ENCODE measurements at places on chromosomes 11 and 22. TPM values are rescaled to one million over a fixed set of nuclear protein-coding genes. Genes with fewer than 3 reads are reported as not detected.
A peak's percentile ranks its signal among the peaks of the same experiment; 100 is the strongest.

DNA sequence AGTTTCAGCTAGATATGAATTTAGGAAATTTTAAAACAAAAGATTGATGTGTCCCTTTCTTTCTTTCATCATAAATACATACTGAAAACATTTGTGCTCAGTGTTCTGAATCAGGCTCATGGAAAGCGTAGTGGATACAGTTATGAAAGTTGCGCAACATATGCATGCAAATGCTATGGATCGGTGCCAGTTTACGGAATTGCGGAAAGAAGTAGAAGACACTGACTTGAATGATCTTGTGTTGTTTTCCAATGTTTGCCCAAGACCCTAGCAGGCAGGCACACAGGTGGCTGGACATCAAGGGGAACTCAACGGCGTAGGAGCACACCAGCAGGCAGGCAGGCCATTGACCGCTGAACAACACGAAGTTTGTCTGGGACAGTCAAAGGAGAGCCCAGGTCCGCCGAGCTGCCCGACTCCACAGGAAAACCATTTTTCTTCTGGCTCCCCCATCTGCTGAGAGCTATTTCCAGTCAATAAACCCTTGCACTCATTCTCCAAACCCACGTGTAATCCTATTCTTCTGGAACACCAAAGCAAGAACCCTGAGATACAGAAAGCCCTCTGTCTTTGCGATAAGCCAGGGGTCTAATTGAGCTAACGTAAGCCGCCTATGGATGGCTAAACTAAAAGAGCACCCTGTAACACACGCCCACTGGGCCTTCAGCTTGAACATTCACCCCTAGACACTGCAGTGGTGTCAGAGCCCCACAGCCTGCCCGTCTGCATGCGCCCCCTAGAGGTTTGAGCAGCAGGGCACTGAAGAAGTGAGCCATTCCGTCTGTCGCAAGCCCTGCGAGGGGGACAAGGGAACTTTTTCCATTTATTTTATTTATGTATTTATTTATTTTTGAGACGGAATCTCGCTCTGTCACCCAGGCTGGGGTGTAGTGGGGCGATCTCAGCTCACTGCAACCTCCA is 7.4 kb upstream of the BIRC3 start:
- H3K36me3 ChIP-seq: peaks cover 4% of the 10 kb centered on the region
- DNase-seq: peak; percentile 86
- H3K27ac ChIP-seq: peak overlapping the region; percentile 79
- H3K27me3 ChIP-seq: no peaks in the 10 kb centered on the region
- H3K4me1 ChIP-seq: peaks cover 49% of the 10 kb centered on the region

Gene CDK2AP2
- 93.7 TPM for total RNA-seq

DNA sequence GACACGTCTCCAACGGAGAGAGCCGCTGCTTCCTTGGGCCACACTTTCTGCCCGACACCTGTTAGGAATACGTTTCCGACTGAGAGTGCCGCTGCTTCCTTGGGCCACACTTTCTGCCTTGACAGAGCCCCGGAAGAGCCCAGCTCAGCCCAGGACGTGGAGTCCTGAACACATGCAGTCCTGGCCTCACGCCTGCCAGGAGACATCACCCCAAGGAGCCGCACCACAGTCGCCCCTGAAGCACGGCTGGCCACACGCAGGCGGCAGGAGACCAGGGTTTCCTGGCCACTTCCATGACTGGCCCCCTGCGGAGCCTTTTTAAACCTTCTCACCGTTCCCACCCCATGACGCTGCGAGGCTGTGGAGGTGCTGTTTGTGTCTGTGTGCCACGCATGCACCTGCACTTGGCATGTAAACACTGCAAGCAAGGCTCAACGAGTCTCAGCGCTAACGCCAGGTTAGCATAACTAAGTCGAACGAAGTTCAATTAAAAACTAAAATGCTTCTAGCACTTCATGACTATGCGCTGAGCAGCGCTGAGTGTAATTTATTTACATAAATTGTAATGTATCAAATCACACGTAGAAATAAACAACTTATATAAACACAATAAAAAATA is 8.8 kb downstream of the TOLLIP start:
- no peaks in the 10 kb centered on the region for H3K36me3 ChIP-seq
- H3K27me3 ChIP-seq: no peaks in the 10 kb centered on the region
- no peak overlapping the region for H3K4me3 ChIP-seq
- H3K4me1 ChIP-seq: peaks cover 7% of the 10 kb centered on the region
- no peak for DNase-seq
- no peak overlapping the region for H3K27ac ChIP-seq

GRCh38 chr11:111358038-111359001 is 20.8 kb downstream of the POU2AF1 start:
- H3K36me3 ChIP-seq: no peaks in the 10 kb centered on the region
- no peak overlapping the region for H3K4me3 ChIP-seq
- H3K27ac ChIP-seq: no peak overlapping the region
- DNase-seq: no peak
- peaks cover 11% of the 10 kb centered on the region for H3K4me1 ChIP-seq

DNA sequence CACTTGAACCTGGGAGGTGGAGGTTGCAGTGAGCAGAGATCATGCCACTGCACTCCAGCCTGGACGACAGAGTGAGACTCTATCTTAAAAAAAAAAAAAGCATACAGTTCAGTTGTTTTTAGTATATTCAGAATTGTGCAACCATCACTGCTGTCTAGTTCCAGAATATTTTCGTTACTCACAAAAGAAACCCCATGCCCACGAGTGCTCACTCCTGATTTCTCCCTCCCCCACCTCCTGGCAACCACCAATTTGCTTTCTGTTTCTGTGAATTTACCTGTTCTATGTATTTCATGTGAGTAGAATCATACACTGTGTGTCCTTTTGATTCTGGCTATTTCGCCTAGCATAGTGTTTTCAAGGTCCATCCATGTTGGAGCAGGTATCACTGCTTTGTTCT is 24.8 kb downstream of the PTPRJ start:
- no peaks in the 10 kb centered on the region for H3K27me3 ChIP-seq
- H3K36me3 ChIP-seq: no peaks in the 10 kb centered on the region
- H3K4me1 ChIP-seq: peaks cover 4% of the 10 kb centered on the region
- no peak overlapping the region for H3K4me3 ChIP-seq

- DNase-seq: no peak
- H3K36me3 ChIP-seq: no peaks in the 10 kb centered on the region
- H3K4me3 ChIP-seq: no peak overlapping the region
- no peak overlapping the region for H3K27ac ChIP-seq
Measured at GRCh38 chr22:22872722-22873708, 14.6 kb upstream of the IGLL5 start.

DNA sequence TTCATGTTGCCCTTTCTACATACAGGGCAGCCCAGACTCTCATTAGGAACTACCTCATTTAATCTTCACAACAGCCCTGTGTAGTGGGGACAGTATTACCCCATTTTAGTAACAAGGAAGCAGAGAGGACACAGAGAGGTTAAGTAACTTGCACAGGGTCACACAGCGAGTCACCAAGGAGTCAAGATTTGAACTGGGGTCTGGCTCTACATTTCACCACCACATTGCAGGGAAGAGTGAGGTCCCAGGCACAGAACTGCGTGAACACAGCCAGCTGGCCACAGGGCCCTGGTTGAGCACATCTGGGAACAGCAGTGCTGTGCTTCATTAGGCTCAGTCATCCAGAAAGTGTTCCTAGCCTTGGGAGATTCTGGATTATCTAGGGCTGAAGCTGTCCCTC is 45.4 kb upstream of the ISX start:
- H3K4me3 ChIP-seq: no peak overlapping the region
- no peaks in the 10 kb centered on the region for H3K27me3 ChIP-seq
- no peaks in the 10 kb centered on the region for H3K4me1 ChIP-seq
- no peak overlapping the region for H3K27ac ChIP-seq
- no peak for DNase-seq
- peaks cover 4% of the 10 kb centered on the region for H3K36me3 ChIP-seq

Gene KDM4E
- total RNA-seq: not detected

GRCh38 chr11:11380883-11381282 is 27.8 kb upstream of the CSNK2A3 start:
- no peak overlapping the region for H3K27ac ChIP-seq
- H3K4me3 ChIP-seq: no peak overlapping the region
- H3K4me1 ChIP-seq: no peaks in the 10 kb centered on the region
